ENCODE measurements at places on chromosomes 2 and 18. TPM values are rescaled to one million over a fixed set of nuclear protein-coding genes. Genes with fewer than 3 reads are reported as not detected.
A peak's percentile ranks its signal among the peaks of the same experiment; 100 is the strongest.

DNA sequence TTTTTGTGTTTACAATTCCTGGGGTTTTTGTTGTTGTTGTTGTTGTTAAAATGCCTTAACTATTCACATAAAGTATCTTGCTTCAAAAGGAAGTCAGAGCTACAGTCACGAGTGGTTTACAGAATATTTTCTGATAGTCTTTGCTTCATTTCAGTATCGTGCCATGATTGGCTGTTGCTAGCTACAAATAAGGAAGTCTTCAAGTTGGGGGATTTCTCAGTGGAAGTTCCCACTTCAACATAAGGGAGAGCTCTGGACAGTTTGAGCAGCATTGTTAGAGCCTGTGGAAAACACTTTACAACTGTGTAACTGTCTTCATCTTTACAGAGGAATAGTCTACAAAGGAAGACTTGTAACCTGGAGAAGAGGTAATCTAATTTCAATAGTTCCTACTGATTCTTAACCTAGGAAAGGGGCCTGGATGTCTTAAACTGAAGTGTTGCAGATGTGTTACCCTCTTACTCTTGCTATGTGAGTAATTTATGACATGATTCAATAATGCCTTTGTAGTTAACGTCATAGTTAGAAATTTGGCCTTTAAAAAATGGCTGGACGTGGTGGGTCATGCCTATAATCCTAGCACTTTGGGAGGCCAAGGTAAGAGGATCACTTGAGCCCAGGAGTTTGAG lies 23.4 kb upstream of the TANK start:
- no peak overlapping the region for H3K27ac ChIP-seq
- H3K4me3 ChIP-seq, result no peak overlapping the region
- no peak for DNase-seq
- H3K27me3 ChIP-seq, result no peaks in the 10 kb centered on the region
- H3K36me3 ChIP-seq, result no peaks in the 10 kb centered on the region
- peaks cover 5% of the 10 kb centered on the region for H3K4me1 ChIP-seq

DNA sequence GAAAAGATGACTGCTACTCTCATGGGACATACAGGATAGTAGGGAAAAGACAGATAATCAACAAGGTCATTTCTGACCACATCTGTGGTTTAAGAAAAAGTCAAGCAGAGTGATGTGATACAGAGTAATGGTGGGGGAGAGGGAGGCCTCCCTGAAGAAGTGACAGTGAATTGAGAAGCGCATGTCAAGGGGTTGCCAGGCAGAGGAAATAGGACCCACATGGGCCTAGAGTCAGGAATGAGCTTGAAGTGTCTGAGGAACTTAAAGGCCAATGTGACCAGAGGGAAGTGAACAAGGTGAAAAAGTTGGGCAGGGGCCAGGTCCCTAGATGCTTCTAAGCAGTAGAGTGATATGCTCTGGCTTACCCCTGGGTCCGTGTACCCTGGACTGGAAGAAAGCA lies 113.5 kb upstream of the PPP1CB start:
- peaks cover 5% of the 10 kb centered on the region for H3K4me1 ChIP-seq
- H3K27ac ChIP-seq, result peak overlapping the region; percentile 28
- H3K27me3 ChIP-seq, result no peaks in the 10 kb centered on the region
- no peaks in the 10 kb centered on the region for H3K36me3 ChIP-seq
- DNase-seq, result no peak
- H3K4me3 ChIP-seq, result no peak overlapping the region

GRCh38 chr2:238236571-238236970 lies 3.3 kb downstream of the HES6 start:
- peaks cover 11% of the 10 kb centered on the region for H3K4me1 ChIP-seq
- no peaks in the 10 kb centered on the region for H3K27me3 ChIP-seq
- H3K27ac ChIP-seq, result no peak overlapping the region
- H3K4me3 ChIP-seq, result no peak overlapping the region

DNA sequence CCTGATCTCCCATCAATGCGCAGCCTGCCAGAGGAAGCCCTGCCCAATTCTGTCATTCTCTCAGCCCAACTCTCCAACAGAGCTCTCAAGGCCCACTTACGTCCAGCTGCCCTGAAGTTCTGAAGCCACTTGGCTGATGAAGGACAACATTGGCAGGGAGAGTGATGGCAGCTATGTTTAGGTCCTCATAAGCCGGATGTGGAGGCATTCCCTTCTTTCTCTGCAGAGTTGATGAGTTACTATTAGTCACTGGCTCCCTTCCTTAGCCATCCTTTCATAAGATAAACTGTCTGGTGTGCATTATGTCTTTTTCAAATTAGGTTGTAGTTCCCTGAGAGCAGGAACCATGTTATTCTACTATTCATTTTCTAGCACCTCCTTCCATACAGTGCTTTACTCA lies 22.5 kb upstream of the TACR1 start:
- no peak overlapping the region for H3K4me3 ChIP-seq
- no peaks in the 10 kb centered on the region for H3K36me3 ChIP-seq
- no peak for DNase-seq
- no peaks in the 10 kb centered on the region for H3K4me1 ChIP-seq
- H3K27me3 ChIP-seq, result no peaks in the 10 kb centered on the region
- H3K27ac ChIP-seq, result no peak overlapping the region

- H3K36me3 ChIP-seq, result no peaks in the 10 kb centered on the region
- H3K4me1 ChIP-seq, result no peaks in the 10 kb centered on the region
Observed at GRCh38 chr2:29238497-29238896, 123.3 kb downstream of the CLIP4 start.

GRCh38 chr2:5235701-5236100 lies 456.5 kb upstream of the SOX11 start:
- H3K36me3 ChIP-seq, result no peaks in the 10 kb centered on the region
- DNase-seq, result no peak
- H3K4me1 ChIP-seq, result no peaks in the 10 kb centered on the region
- H3K27me3 ChIP-seq, result no peaks in the 10 kb centered on the region
- H3K27ac ChIP-seq, result no peak overlapping the region

GRCh38 chr2:109065391-109065734 lies 63.6 kb upstream of the SH3RF3 start:
- H3K4me3 ChIP-seq, result no peak overlapping the region
- H3K36me3 ChIP-seq, result no peaks in the 10 kb centered on the region
- H3K27ac ChIP-seq, result no peak overlapping the region
- no peak for DNase-seq

GRCh38 chr18:6668836-6669235 lies 60.7 kb upstream of the ARHGAP28 start:
- no peaks in the 10 kb centered on the region for H3K4me1 ChIP-seq
- DNase-seq, result no peak
- H3K27ac ChIP-seq, result no peak overlapping the region

DNA sequence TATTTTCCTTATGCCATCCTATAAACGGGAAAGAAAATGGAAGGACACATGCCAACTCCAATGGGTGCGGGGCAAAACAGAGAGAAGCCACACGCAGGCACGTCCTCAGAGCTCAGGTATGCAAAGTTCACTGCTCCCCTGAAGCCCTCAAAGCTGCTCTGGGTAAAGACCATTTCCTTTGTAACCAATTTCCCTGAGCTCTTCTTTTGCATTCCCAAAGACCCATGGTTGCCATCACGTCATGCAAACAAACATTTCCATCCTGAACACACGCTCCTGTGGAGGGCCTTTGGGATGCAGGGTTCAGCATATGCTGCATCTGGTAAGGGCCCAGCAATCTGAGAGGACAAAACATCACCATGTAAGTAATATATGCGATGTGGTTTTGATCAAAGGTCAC lies 69.4 kb downstream of the EMILIN2 start:
- H3K4me3 ChIP-seq, result no peak overlapping the region
- H3K27me3 ChIP-seq, result no peaks in the 10 kb centered on the region
- H3K27ac ChIP-seq, result peak overlapping the region; percentile 38
- peaks cover 9% of the 10 kb centered on the region for H3K4me1 ChIP-seq
- H3K36me3 ChIP-seq, result no peaks in the 10 kb centered on the region

DNA sequence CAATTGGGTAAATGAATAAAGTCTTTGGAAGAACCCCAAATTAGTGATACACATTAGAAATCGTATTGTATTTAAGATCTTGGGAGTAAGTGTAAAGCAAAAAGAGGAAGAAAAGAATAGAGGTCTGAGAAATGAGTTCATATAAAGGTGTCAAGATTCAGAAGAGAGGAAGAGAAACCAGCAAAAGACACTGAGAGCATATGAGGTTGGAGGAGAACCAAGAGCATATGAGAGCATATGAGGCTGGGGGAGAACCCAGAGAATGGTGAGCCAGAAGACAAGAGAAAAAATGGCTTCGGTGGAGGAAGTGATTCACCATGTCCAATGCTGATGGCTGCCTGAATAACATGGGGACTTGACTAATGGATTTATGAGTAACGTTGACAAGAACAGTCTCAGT lies 620.1 kb upstream of the GCFC2 start:
- H3K27me3 ChIP-seq, result no peaks in the 10 kb centered on the region
- H3K27ac ChIP-seq, result no peak overlapping the region
- no peaks in the 10 kb centered on the region for H3K4me1 ChIP-seq
- no peak overlapping the region for H3K4me3 ChIP-seq
- H3K36me3 ChIP-seq, result no peaks in the 10 kb centered on the region

DNA sequence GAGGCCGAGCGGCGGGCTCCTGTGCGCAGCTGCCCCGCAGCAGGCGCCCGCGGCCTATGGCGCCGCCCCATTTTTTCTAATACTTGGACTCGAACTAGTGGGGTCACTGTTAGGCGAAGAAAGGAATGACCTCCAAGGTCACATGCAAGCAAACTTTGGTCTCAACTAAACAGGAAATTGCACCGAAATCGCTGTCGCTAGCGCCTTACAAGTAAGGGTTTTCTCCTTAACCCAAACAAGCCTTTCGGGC lies 339 bp downstream of the ACAA2 start:
- DNase-seq, result no peak
- H3K36me3 ChIP-seq, result no peaks in the 10 kb centered on the region
- H3K4me3 ChIP-seq, result peak overlapping the region; percentile 73
- H3K27me3 ChIP-seq, result no peaks in the 10 kb centered on the region
- peak overlapping the region; percentile 89 for H3K27ac ChIP-seq
- H3K4me1 ChIP-seq, result peaks cover 2% of the 10 kb centered on the region

- H3K36me3 ChIP-seq, result no peaks in the 10 kb centered on the region
- no peak overlapping the region for H3K27ac ChIP-seq
- no peak for DNase-seq
- H3K4me3 ChIP-seq, result no peak overlapping the region
- H3K27me3 ChIP-seq, result no peaks in the 10 kb centered on the region
- no peaks in the 10 kb centered on the region for H3K4me1 ChIP-seq
Observed at GRCh38 chr2:2826209-2826551, 495.1 kb upstream of the MYT1L start.

GRCh38 chr2:68734688-68735525 lies at the start of gene ARHGAP25:
Gene ARHGAP25, plus strand, starts transcription at chr2:68734811. Its CDS starts 389 bp downstream, at chr2:68735200.
- H3K27ac ChIP-seq, result no peak within 1 kb of the TSS
- H3K4me3 ChIP-seq, result no peak within 1 kb of the TSS
- no peaks in the 10 kb centered on the region for H3K36me3 ChIP-seq
- no peaks in the 10 kb centered on the region for H3K4me1 ChIP-seq

DNA sequence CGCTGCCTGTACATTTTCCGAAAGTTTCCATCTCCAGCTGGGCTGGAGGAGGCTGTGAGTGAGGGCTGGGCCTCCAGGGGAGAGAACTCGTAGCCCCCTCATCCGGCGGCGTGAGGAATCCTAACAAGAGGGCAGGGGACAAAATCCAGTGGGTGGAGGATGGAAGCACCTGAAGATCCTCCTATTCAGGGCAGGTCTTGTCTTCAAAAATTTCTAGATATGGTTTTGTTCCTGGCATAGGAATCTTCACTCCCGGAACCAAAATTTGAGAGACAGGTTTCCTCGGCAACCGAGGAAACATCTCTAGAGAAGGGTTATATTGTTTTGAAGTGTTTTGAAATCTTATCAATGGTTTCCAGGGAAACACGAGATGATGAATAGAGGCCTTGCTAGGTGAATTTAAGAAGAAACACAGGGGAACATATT lies 136.7 kb downstream of the SH3BP4 start:
- no peak overlapping the region for H3K4me3 ChIP-seq
- no peaks in the 10 kb centered on the region for H3K27me3 ChIP-seq
- no peak for DNase-seq
- no peak overlapping the region for H3K27ac ChIP-seq
- no peaks in the 10 kb centered on the region for H3K4me1 ChIP-seq

- no peaks in the 10 kb centered on the region for H3K4me1 ChIP-seq
- H3K27me3 ChIP-seq, result no peaks in the 10 kb centered on the region
- H3K4me3 ChIP-seq, result no peak overlapping the region
- H3K36me3 ChIP-seq, result no peaks in the 10 kb centered on the region
- no peak overlapping the region for H3K27ac ChIP-seq
Observed at GRCh38 chr2:56540916-56541315, 357.1 kb downstream of the CCDC85A start.

GRCh38 chr2:119873350-119874315 lies 113.9 kb downstream of the PTPN4 start:
- H3K27me3 ChIP-seq, result no peaks in the 10 kb centered on the region
- no peak for DNase-seq
- H3K27ac ChIP-seq, result no peak overlapping the region
- no peak overlapping the region for H3K4me3 ChIP-seq
- H3K36me3 ChIP-seq, result no peaks in the 10 kb centered on the region

DNA sequence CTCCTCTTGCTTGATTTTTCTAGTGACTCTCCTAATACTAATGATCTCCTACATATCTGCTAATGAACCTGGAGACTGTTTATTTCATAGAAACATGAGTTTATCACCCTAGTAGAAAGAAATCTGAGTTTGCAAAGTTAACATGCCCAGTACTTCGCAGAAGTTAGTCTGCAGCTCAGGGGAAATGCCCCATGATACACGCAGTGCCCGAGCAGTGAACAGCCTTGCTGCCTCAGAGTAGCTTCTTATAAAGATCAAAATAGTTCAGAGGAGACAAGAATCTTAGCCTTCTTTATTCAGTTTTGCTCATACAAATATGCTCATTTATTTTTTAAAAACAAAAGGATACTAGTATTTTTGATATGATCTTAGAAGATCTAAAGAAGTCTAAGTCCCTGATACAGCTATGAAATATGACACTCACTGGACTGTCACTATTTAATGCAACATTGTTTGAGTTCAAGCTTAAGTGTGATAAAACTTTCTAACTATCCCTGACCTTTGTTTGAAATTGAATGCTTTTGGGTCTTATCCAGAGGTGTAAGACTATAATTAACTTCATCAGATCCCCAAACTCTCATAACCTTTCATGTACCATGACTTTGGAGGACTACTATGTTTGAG lies 20.5 kb downstream of the FRZB start:
- H3K4me3 ChIP-seq, result no peak overlapping the region
- DNase-seq, result no peak
- no peak overlapping the region for H3K27ac ChIP-seq
- H3K27me3 ChIP-seq, result no peaks in the 10 kb centered on the region
- no peaks in the 10 kb centered on the region for H3K4me1 ChIP-seq

HOXD9 gene
- 29.1 TPM for total RNA-seq

REG1A gene
- total RNA-seq, result not detected

AGAP1 gene
- 40.1 TPM for total RNA-seq

CCBE1 gene
- total RNA-seq, result 2.0 TPM

IKZF2 gene
- 27.8 TPM for total RNA-seq

IL36A gene
- not detected for total RNA-seq

MDH1B gene
- 6.2 TPM for total RNA-seq

NAT8 gene
- total RNA-seq, result not detected

Data from prostate gland (tissue), 2 donors.